ENCODE measurements at places on chromosomes 16 and 17. TPM values are rescaled to one million over a fixed set of nuclear protein-coding genes. Genes with fewer than 3 reads are reported as not detected.

DNA sequence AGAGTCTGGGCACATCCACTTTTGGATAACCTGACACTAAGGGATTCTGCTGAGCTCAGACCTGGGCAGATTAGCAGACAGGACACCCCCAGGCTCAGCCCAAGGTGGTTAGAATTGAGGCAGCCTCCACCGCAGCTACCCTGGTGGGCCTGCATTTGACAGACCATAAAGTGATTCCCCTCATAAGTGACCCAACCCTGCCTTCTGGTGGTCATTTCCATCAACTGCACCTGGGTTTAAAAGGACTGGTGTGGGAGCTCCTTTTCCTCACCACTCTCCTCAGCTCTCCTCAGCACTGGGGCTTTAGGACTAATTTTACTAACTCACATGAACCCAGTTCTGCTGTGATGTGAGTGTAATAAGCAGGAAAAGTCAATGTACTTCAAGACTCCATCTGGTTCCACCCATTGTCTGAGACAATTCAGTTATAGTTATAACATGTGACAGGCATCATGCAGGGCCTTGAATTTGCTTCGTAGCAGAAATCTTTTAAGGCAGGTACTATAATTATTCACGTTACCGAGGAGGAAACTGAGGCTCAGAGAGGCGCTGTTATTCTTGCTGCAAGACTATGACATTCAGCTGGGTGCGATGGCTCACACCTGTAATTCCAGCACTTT is 42.5 kb downstream of the MYH3 start:
- peak; percentile 67 for DNase-seq

DNA sequence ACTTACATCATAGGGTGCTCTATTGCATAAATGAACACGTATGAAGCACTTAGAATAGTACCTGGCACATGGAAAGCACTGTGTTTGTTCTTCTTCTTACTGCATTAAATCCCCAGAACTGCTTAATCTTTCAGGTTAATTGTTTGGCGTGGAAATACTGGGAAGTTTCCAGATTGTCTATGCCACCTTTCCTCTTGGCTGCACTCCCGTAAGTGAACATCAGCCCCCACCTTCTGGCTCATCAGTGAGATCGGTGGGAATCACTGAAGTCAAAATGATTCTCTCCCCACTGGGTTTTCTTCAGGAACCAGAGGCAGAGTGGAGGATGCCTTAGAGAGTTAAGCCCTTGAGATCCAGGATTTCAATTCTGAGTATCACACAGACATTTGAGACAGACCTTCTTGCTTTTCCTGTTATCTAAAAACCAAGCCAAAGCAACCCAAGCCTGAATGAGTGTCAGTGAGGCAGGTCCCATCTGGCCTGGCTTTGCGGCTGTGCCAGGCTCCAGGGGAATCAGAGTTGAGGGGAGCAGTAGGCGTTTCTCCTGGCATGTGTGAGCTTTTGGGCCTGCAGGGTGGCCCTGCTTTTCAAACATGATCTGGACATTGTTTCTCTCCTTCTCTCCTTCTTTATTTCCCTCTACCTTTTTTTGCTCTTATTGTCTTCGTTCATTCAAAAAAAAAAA is 59.1 kb downstream of the OTOA start:
- DNase-seq: no peak

- no peak for DNase-seq
Observed at GRCh38 chr17:35372846-35373533, 431 bp downstream of the SLFN11 start.

EVPLL gene
- not detected for total RNA-seq

KRT24 gene
- not detected for total RNA-seq

DNA sequence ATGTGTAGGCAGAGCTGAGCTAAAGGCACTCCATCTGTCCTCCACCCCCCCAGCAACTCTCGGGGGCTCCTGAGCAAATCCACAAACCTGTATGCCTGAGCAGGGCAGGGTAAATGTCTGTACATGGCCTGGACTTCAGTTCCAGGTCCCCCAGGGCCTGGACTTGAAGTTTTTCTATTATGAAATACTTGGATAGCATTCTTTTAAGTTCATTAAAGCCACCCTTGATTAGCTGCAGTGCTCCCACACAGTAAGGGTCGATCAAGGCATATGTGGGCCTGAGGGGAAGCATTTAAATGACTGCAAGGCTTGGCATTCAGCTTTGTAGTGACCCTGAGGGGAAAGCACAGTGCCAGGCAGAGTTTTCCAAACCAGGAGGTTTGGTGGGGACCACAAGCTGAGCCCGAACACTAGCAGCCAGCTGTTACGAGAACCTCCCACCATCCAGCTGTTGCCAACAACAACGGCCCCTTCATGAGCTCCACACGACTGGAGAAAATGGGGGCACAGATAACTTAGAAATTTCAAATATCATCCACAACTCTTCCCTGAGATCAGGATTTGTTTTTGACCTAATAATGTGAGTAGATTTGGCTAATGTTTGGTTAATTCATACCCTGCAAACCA is 6.7 kb downstream of the FAM117A start:
- no peak for DNase-seq

DNA sequence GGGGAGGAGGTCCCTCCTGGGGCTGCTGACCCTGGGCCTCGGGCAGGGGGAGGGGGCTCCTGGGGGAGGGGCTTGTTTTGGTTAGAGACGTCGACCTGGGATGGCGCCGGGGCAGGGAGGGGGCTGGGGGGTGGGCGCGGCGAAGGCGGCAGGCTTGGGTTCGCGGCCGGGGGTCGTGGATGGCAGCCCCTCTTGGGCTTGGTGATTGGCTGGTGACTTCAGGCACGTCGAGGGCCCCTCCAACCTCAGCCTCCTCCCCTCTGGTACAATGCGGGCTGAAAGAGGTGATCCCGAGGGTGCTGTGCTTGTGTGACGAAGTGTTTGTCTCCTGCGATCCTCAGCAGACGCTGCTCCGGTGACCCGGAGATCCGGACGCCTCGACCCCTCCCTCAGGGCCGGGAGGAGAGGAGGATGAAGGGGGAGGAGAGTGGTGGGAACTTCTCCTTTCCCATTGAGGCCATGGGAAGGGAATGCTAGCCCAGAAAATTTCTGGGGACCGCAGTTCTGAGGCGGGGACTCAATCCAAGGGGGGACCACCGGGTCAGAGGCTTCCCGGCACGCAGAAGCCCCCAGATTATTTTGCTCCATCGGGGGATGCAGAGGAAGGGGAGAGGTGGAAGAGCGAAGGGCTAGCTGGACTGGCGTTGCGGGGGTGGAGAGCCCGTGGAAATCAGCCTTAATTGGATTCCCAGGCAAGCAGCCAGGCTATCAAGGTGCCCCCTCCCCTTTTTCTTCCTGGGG is 43.9 kb downstream of the RAI1 start:
- no peak for DNase-seq

DNA sequence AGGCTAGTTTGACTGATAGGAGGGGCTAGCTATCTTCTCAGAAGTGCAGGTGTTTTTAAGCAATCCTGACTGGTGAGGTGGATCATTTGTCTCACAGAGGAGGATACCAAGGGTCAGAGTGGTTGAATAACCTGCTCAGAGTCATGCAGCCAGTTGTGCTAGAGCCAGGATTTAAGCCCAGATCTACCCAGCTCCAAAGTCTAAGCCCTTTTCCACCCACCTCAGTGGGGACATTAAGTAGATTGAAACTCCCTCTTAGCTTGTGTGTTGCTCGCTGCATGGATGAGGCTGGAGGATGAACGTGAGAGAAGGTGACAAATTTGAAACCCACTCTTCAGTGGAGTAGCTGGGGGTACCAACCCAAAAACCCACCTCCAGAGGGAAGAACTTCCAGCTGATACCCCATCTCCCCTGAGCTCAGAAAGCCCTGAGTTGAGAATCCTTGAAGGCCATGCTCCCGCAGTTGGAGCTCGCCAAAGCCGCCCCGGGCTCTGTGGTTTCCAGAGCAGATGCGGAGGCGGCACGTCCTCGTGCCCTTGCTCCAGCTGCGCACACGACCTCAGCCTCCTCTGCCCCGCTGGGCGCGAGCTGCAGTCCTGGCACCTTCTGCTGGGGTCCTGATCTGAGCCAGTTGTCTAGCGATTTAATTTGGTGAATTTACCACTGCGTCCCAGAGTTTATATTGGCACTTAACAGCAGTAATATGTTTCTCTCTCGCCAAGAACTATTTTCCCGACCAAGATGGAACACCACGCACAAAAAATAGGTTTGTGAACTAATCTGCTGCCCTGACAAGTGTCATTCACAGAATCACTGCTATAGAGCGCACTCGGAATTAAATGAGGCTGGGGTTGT is 159.5 kb downstream of the CCDC182 start:
- DNase-seq: no peak

EVPL gene
- total RNA-seq: 0.64 TPM

- no peak for DNase-seq
Observed at GRCh38 chr17:48494335-48494734, 36.5 kb downstream of the HOXB1 start.

DNA sequence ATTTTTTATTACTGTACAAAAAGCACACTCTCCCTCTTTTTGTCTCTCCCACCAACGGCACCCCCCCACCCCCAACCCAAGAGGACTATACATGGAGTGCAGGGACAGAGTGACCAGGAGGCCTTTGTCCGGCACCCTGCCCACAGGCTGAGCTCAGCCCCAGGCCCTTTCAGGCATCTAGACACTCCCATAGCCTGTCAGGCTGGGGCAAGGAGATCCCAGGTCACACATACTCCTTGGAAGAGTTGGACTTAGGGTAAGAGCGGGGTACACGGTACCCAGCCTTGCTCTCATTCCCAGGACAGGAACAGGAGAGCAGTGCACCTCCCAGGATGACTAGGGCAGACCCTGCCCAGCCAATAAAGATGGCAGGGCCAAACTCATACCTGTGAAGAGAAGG is 2.1 kb downstream of the CLDN7 start:
- no peak for DNase-seq

DNA sequence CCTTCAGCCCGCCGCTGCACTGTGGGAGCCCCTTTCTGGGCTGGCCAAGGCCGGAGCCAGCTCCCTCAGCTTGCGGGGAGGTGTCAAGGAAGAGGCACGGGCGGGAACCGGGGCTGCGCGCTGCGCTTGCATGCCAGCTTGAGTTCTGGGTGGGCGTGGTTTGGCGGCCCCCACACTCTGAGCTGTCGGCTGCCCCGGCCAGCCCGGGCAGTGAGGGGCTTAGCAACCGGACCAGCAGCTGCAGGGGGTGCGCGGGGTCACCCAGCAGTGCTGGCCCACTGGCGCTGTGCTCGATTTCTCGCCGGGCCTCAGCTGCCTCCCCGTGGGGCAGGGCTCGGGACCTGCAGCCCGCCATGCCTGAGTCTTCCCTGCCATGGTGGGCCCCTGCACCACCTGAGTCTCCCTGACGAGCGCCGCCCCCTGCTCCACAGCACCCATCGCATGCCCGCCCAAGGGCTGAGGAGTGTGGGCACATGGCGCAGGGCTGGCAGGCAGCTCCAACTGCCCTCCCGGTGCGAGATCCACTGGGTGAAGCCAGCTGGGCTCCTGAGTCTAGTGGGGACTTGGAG is 17.0 kb downstream of the PRR11 start:
- DNase-seq: no peak

AXIN2 gene
- 0.55 TPM for total RNA-seq

PGP gene
- 18.8 TPM for total RNA-seq

DNA sequence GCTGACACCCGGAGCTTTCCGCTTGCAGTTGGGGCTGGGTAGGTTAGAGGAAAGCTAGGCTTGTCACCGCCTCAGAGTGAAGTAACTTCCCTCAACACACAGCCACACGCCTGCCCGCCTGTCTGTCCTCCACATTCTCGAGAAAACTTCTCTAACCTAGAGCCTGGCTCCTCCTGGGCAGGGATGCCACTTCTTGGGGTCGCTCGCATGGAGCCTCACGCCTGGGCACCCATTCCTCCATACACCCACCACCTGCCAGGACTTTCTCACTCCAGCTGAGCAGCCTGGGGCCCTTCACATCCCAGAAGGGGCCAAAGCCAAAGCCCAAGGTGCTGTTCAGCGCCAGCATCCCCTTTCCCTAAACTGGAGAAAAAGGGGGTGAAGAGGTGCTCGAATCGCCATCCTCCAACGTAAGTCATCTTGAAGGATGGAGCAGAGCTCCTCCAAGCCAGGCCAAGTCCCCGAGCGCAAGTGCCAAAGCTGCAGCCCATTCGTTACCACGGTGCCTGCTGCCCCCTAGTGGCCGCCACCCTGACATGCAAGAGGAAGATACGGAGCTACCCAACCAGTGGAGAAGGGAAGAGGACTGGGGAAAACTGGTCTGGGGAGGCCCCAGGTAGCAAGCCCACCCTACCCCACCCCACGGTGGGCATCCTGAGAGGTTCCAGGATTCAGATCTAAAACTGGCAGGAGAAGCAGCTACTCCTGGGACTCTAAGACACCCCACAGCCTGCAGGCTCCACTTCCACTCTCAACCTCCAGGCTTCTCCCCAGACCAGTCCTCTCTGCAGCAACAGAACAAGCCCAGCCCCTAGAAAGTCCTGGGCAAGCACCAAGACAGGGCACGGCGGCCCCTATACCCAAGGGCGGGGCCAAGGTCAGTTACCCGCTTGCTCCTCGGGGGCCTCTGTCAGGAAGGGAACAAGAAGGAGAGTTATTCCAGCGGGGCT is 63.1 kb downstream of the MYO18A start:
- peak; percentile 80 for DNase-seq

DNA sequence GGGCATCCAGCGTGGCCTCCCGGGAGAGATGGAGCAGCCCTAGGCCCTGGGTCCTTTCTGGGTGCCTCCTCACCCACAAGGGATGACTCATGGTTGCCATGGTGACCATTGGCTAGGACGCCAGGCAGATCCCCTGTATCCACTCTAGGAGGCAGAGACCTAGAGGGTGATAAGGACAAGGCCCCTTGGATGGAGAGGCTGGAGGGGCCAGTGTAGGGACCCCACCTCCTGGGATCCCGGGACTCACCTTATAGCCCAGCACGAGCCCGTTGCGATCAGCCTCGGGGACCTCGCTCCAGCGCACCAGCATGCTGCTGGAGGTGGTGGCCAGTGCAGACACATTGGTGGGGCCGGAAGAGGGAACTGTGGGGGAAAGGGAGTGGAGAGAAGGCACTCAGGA is 82.2 kb upstream of the CDC42EP4 start:
- no peak for DNase-seq

GRCh38 chr16:48269011-48269410 is 21.7 kb upstream of the ABCC11 start:
- no peak for DNase-seq

- no peak for DNase-seq
Observed at GRCh38 chr17:49447628-49448302, 33.1 kb upstream of the PHB1 start.
